ENCODE measurements at places on chromosomes 7 and 10.

DNA sequence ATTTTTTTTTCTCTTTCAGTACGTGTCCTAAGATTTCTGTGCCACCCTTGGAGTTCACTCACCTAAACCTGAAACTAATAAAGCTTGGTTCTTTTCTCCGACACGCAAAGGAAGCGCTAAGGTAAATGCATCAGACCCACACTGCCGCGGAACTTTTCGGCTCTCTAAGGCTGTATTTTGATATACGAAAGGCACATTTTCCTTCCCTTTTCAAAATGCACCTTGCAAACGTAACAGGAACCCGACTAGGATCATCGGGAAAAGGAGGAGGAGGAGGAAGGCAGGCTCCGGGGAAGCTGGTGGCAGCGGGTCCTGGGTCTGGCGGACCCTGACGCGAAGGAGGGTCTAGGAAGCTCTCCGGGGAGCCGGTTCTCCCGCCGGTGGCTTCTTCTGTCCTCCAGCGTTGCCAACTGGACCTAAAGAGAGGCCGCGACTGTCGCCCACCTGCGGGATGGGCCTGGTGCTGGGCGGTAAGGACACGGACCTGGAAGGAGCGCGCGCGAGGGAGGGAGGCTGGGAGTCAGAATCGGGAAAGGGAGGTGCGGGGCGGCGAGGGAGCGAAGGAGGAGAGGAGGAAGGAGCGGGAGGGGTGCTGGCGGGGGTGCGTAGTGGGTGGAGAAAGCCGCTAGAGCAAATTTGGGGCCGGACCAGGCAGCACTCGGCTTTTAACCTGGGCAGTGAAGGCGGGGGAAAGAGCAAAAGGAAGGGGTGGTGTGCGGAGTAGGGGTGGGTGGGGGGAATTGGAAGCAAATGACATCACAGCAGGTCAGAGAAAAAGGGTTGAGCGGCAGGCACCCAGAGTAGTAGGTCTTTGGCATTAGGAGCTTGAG, at the start of gene CFTR:
Gene CFTR, plus strand, starts transcription at position 801 of the 830 bp plus-strand sequence. CDS start 70 bp downstream, outside the sequence.
- peak; percentile 35 for DNase-seq

DNA sequence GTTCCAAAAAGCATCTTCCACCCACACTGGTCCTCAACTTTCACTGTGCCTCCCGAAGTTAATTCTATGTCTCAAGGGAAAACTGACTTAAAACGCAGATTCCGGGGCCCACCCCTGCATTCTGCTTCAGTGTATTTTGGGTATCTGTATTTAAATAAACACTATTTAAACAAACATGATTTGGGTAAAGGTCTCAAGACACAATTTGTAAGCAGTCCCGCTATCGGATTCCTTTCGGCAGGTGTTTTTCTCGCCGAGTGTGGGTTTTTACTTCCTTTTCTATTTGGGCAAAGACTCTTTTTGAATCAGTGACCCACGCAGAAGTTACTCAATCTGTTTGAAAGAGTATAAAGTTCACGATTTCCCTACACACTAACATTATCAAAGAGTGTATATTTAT, 1.2 kb downstream of the PDIA4 start:
- no peak for DNase-seq

- peak; percentile 10 for DNase-seq
Observed at GRCh38 chr10:51838471-51838870, 139.1 kb upstream of the CSTF2T start.

DNA sequence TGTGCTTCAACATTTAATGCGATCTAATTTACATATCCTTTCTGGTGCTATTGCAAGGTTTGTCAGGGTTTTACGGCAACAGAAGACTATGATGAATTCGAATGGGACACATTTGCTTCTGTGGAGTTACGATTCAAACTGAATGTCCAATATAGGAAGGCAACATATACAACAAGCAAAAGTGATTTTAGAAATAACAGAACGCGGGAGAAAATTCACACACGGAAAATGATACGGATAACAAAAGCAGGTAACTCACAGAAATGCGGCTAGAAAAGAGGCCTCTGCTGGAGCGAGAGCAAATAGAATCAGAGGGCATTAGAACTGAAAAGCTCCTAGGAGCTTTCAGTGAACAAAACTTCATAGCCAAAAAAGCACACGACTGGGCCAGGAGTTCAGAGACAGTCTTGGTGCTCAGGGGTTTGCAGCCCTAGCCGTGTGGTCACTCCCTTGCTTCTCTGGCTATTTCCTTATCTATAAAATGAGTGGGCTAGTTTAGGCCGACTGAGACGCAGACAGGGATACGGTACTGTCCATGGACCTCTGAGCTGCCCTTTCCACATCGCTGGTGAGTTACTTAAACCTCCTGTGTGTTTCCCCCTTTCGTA, 557 bp upstream of the TAX1BP1 start:
- DNase-seq: no peak

DNA sequence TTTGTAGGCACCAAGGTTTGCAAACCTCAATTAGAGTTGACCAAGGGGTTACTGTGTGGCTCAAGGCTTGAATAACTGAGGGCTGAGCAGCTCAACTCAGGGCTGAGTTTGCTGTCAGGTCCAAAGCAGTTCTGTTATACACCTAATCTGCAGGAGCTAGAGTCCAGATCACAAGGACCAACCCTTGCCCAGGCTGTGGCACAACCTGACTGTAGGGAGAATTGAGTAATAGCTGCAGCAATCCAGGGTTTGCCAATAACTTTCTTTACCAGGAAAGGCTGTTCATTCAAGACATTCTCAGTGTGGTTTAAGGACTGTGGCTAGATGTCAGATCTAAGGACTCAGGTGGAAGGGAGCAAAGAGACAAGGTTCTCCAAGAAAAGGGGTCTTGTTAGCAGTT, 115.6 kb upstream of the IMMP2L start:
- DNase-seq: no peak

DNA sequence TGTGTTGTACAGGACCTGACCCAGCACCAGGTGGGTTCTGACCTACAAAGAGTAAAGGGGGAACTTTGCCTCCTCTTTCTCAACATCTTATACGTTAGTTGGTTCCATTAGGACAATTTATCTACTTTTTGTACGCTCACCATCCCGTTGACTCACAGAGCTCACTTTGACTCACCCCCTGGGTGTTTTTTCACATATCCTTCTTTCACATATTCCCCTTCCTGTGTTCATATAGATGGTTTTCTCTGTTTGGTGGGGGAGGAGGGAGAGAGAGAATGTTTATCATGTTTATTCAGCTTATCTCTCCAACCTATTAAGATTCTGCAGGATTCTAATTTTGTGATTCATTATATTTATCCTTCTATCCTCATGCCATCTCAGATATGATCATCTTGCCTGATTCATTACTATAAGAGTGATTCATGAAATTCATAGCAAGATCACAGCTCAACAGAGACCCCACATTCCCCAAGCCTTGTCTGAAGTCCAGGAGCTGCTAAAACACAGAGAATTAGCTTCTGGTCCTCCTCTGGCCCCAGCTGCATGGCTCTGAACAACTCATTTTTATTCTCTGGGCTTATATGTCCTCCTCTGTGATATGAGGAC, 37.2 kb downstream of the PRSS2 start:
- no peak for DNase-seq

DNA sequence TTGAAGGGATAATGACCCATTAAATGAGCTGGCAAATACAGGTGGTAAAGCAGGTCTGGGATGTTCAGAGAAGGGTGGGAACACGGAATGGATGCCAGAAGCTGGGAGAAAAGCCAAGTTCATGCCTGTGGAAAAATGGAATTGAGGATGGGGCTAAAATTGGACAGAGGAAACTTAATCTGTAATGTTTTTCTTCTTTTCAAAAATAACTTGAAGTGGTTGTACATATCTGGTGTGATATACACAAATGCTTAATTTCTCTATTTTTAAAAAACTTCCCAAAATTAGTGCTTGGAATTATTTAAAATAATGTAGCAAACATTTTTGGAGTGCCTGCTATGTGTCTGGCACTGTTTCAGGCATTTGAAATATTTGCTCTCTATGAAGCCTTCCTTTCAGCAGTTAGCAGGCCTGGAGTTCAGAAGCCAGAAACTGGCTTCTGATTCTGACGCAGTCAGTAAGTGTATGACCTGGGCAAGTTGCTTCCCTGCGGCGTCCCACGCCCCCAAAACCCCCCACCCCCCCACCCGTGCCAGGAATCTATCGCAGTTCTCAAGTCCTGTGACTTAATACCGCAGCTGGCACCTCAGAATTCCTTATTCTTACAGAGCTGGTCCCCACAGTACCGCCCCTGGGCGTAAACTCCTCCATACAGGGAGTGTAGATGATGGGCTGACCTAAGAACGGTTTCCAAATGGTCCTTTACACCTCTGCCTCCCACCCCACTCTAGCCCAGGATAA, 828 bp upstream of the MALSU1 start:
- no peak for DNase-seq

- no peak for DNase-seq
Observed at GRCh38 chr7:21916629-21917028, 29.1 kb downstream of the CDCA7L start.

GRCh38 chr7:35630024-35630972, 64.6 kb downstream of the HERPUD2 start:
- no peak for DNase-seq

DNA sequence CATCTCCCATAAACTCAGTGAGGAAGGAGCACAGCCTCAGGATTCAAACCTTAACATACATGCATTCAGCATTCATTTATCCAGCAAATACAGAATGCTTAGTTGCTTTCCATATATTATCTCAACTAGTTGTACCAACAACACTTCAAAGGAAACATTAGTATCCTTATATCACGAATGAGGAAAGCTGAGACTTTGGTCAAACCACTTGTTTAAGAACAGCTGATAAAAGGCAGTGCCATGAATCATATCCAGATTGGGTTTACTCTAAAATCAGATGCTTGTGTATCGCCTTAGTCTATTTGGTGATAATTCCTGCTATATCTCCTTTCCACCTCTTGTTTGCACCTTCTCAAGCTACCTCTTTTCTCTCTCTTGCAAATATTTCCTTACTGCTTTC, 1.9 kb upstream of the CPED1 start:
- DNase-seq: no peak

DNA sequence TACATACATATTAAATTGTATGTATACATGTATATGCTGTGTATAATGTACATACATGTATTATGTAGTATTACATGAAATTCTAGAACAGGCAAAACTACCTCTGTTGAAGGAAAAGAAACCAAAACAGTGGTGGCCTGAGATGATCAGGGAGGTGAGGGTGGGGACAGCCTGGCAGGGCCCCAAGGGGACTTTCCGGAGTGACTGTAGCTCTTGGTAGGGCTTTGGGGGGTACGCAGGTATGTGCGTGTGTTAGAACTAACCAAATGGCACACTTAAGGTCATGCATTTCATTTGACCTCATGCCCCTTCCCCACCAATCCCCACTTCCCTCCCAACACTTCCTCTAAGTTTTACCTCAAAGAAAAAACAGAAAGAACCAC, 31.3 kb downstream of the CTBP2 start:
- no peak for DNase-seq

- no peak for DNase-seq
Observed at GRCh38 chr10:80909254-80909653, 371.6 kb downstream of the SH2D4B start.

DNA sequence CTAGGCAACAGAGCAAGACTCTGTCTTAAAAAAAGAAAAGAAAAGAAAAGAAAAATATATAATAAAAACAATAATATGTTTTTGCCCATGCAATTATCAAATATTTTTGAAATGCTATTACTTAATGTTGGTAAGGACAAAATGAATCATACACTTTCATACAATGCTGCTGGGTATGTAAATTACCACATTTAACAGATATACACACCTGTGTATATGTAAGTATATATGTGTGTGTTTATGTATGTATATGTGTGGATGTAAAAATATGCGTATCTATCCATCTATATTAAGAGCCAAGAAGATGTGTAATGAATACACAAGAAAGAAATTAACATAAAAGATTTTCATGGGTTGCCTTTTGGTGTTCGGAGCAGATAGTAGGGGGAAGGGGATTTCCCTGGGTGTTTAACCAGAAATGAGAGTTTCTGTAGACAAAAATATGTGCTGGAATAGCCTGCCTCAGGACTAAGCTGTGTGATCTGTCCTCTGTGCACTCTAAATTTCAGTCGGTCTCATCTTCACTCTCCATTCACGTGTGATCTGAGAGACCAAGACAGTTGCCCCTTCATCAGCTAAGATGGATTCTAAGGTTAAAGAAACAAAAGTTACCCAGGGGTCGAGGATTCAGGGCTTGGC, 61.2 kb downstream of the PRKCQ start:
- no peak for DNase-seq

DNA sequence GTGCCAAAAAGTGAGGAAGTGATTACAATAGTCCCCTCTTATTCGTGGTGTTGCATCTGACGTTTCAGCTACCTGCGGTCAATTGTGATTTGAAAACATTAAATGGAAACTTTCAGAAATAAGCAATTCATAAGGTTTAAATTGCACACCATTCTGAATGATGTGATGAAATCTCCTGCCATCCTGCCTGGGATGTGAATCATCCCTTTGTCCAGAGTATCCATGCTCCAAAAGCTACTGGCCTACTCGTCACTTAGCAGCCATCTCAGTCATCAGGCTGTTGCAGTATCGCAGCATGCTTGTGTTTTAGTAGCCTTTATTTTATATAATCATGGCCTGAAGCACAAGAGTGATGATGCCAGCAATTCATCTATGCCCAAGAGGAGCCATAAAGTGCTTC, 97.7 kb upstream of the CDCA7L start:
- DNase-seq: no peak

DNA sequence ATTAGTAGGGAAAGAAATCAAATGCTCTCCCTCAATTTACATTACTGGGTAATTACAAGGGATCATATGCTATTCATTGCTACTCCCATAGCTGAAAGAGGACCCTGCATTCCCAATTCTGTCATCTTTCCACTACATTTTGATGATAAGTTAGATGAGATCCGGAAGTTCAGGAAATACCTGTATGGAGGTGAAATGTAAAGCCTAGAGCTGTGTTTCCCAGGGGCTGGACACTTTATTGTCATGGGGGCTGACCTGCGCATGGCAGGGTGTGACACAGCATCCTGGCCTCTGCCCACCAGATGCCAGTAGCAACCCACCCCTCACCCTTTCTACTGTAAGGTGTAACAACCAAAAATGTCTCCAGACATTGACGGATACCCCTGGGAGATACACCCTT, 56.6 kb downstream of the HECW1 start:
- no peak for DNase-seq

GRCh38 chr7:37920849-37921805, 687 bp downstream of the EPDR1 start:
- DNase-seq: peak; percentile 54

DNA sequence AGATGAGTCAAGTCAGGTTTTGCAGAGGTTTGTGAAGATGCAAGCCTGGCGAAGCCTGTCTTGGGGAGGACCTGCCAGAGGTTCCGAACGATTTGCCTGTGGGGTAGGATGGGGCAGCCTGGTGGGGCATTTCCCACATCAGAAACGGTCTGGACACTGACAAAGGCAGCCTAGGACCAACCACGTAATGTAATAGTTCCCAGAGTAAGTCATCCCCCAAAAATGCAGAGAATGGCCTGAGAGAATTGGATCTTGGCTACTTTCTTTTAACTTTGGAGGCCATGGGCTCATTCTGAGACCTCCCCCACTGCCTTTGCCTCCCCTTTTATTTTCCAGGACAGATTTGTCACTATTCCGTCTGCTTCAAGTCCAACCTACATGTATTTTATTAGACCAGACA, 168.9 kb upstream of the SH2B2 start:
- DNase-seq: no peak
